ENCODE measurements at places on chromosomes 6 and 20. TPM values are rescaled to one million over a fixed set of nuclear protein-coding genes. Genes with fewer than 3 reads are reported as not detected.

DNA sequence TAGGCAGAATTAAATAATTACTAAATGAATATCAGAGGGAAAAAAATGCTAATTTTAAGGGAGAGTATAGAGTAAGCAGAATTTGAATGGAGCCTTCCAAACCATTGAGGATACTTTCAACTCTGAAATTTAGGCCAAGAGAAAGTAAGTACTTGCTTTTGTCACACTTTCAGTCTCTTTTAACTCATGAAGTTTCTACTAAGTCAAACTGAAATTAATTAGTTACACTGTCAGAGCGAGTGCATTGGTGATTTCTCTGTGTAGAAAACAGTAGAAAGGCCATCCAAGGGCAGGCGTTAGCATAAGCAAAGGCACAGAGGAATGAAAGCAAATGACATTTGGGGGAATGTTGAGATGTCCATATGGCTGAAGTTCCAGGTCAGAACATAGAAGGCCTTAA, 92.9 kb downstream of the PLEKHG1 start:
- DNase-seq: no peak

GRCh38 chr6:41191569-41191968, 9.4 kb downstream of the TREML2 start:
- DNase-seq: no peak

DNA sequence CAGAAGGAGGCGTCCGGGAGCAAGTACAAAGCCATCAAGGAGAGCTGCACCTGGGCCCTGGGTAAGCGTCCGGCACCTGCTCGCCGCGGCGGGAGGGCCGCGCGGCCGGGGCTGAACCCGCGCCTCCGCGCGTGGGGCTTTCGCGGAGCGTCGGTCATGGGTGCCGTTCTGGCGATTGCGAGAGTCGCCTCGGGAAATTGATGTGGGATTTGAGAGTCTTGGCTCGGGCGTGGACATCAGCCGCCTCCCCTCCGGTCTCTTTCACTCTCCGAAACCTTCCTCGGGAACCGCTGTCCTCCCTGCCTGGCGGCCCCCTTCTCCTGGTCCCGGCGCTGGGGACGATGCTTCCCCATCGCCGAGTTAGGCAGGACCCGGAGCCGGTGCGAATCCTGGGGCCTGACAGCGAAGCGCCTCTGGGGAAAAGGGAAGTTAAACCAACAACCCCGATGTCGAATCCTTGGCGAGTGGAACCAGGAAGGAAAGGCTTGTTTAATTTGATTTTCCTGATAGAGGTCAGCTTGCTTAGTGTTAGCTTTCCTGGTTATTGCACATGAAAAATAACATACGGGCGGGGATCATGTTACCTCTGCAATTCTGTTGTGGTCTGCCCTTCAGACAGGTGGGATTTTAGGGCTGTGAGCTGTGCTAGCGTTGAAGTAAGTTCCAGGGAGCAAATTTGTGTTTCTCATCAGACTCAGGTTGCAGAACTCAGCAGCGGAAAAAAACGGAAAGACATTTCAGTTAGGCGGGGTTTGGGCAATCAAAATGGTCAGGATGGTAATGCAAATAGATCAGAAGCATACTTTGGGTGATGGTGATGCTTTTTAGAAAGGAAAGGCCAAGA, 594 bp downstream of the ARFGEF3 start:
- DNase-seq: no peak

- no peak for DNase-seq
These were observed 28.9 kb upstream of the CCR6 start for GRCh38 chr6:167093922-167094432.

GRCh38 chr6:111806561-111807497, 66.4 kb downstream of the FYN start:
- no peak for DNase-seq

DNA sequence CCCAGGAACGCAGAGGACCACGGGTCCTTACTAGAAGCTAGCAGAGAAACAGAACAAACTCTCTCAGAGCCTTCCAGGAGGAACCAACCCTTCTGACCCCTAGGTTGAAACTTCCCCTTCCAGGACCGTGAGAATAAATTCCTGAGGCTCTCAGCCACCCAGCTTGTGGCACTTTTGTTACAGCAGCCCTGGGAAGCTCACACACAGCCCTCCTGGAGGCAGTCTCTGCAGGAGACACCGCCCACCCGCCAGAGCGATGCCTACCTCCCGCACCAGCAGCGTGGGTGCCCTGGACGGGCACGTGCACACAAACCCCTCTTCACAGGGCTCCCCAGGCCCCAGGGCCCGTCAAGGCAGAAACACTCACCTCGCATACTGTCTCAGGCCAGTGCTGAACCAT, 4.2 kb downstream of the RNASET2 start:
- no peak for DNase-seq

DNA sequence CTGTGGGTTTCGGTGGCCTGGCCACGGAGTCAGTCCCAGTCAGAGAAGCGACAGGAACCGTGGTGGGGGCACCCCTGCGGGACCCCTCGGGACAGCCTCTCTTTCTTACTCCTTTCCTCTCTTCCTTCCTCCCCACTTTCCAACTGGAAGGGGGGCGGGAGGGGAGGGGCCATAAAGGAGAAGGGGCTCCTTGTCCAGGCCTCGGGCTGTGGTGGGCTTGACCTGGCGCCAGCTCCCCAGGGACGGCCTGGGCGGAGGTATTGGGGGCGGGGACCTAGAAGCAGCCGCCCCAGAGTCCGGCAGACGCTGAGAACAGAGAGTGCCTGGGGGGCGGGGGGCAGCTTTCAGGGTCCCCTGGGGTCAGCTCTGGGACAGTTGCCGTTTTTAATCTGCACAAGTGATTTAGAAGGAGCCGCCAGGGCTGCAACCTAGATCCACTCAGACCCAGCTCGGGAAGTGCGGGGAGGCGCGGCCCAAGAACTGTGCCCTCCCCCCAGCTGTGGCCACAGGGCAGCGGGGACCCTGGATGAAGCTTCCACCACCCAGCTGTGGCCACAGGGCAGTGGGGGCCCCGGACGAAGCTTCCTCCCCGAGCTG, 6.4 kb upstream of the ABHD16B start:
- no peak for DNase-seq

- no peak for DNase-seq
These were observed 217.7 kb upstream of the SULF2 start for GRCh38 chr20:48003021-48003420.

- DNase-seq: no peak
These were observed 213.2 kb upstream of the MANEA start for GRCh38 chr6:95364016-95364604.

GRCh38 chr6:7100072-7100752, 7.5 kb upstream of the RREB1 start:
- DNase-seq: no peak

DNA sequence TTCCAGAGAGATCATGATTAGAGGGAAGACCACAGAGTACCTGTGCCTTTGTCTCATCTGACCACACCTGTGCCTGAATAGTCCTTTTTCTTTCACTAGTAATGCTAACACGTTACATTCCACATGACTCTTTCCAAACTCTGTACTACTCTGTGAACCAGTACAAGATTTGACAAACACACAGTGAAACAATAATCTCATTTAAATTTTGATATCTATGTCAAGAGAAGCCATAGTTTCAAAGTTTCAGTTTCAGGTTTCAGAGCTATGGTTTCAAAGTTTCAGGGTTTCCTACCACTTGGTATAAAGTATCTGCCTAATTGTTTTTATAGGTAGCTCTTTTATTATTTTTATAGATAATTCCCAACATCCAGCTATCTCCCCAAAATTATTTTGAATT, 62.0 kb upstream of the PHACTR2 start:
- no peak for DNase-seq

- no peak for DNase-seq
These were observed 21.5 kb downstream of the TXLNB start for GRCh38 chr6:139270249-139270648.

Gene CLPSL2
- polyA plus RNA-seq: not detected
